ENCODE measurements at places on chromosomes 12 and 14.

- H3K36me3 ChIP-seq: no peaks in the 10 kb centered on the region
- no peaks in the 10 kb centered on the region for H3K27me3 ChIP-seq
- DNase-seq: no peak
- no peak overlapping the region for H3K27ac ChIP-seq
- no peaks in the 10 kb centered on the region for H3K4me1 ChIP-seq
Observed at GRCh38 chr12:130978785-130979184, 25.1 kb downstream of the ADGRD1 start.

DNA sequence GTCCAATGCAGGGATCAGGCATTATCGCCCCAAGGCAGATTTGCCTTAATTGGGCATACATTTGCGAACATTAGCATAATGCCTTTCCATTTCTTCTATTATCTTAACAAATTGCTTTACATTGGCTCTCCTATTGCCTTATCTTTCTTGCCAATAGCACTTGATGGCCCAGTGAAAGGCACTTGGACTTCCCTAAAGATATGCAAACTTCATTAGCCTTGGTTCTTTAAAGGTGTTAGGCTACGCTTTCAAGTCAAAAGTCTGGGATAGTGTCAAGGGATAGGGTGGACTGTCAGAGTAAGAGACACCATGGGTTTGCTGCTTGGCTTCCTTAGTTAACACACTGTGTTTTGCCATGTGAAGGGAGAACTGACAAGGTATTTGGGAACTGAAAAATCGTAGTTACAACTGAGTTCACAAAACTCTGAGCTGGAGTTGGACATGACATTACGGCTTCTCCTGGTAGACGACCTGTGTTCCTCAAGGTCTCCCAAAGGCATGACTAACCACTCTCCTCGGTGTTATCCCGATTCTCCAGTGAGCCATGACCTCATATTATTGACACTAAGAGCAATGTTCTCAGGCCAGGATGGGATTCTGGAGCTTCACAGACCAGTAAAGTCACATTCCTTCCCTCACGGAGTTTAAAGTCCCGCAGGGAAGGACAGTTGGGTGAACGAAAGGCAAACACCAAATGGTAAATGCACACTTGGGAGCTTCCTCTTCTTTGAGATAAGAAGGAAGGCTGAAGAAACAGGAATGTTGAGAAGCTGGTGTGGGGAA lies 65.2 kb downstream of the TBC1D30 start:
- H3K4me1 ChIP-seq: no peaks in the 10 kb centered on the region
- H3K27ac ChIP-seq: no peak overlapping the region
- H3K27me3 ChIP-seq: no peaks in the 10 kb centered on the region
- no peak for DNase-seq

DNA sequence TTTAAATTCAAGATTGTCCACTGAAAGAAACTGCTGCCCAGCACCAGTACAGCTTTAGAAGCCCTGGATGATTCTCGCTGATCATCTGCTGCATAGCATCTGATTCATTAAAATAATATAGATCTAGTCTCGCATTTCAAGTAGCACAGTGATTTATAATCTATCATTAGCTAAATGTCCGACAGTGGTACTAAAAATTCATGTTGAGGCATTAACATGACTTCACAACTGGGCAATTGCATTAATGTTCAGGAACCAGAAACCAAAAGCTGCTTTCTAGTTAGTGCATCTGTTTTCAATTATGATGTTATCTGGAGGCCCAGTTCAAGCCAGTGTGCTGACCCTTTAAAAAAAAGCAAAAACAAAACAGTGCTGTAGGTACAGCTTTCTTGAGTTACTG lies 1987.2 kb upstream of the SEL1L start:
- H3K27ac ChIP-seq: no peak overlapping the region
- H3K36me3 ChIP-seq: no peaks in the 10 kb centered on the region
- DNase-seq: no peak
- H3K4me1 ChIP-seq: no peaks in the 10 kb centered on the region
- no peak overlapping the region for H3K4me3 ChIP-seq

DNA sequence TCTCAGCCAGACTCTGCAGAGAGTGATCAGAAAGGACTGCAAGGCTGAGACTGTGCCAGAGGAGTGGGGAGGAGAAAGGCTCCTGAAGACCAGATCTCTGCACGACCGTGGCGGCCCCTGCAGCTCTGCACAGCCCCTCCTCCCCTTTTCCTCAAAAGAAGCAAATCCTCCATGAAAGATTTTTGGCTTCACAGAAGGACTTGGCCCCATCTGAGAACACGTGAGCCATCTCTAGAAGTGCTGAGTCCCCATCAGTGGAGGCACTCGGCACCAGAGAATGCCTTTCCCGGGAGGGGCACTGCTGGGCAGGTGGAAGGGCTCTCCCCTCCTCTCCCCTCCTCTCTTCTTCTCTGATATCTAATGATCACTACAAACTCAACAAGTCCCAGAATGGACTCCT lies 6.8 kb downstream of the FIGNL2 start:
- H3K27ac ChIP-seq: no peak overlapping the region
- no peak overlapping the region for H3K4me3 ChIP-seq
- no peaks in the 10 kb centered on the region for H3K36me3 ChIP-seq
- no peaks in the 10 kb centered on the region for H3K27me3 ChIP-seq
- peaks cover 2% of the 10 kb centered on the region for H3K4me1 ChIP-seq

DNA sequence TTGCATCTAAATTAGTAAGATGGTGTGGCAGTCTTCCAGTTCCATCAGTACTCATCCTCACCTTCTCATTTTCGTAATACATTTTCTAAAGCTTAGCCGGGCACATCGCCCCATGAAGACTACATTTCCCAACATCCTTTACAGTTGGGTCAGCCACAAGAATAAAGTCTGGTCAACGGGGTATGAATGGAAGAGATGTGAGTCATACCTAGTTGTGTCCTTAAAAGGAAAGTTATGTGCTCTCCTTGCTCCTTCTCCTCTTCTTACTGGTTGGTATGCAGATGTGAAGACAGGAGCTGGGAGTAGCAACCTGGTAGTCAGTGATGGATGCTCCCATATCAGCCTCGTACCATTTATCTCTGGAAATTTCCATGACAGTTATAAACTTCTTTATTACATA lies 35.9 kb upstream of the EGLN3 start:
- H3K4me3 ChIP-seq: no peak overlapping the region
- no peaks in the 10 kb centered on the region for H3K4me1 ChIP-seq
- H3K27me3 ChIP-seq: no peaks in the 10 kb centered on the region

All from liver (tissue), 10 donors.